ENCODE measurements at places on chromosomes 6 and 20.
A peak's percentile ranks its signal among the peaks of the same experiment; 100 is the strongest.

DNA sequence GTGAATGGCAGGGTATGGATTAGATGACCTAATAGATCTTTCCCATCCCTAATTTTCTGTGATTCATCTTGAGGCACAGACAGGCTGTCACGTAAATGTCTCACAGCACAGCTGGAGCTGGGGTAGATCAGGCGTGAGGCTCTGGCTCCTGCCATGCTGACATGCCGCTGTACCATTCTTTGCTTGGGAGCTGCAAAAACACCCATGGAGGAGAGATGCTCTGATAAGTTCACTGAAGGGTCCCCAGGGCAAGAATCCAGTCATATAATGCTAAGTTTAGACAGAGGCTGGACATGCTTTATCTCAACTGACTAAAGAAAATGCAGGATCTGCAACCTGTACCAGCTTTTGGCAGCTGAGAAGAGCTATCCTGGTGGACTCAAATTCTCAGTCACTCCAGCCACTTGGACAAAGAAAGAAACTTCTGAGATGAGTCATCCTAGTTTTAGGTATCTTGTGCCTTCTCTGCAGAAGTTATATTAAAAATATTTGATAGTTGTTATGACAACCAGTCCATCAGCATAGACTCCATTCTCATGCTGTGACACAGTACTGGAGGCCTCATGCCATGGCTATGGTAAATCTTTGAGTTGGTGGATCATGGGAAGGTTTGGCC is 185.1 kb upstream of the RAB32 start:
- no peak for DNase-seq

DNA sequence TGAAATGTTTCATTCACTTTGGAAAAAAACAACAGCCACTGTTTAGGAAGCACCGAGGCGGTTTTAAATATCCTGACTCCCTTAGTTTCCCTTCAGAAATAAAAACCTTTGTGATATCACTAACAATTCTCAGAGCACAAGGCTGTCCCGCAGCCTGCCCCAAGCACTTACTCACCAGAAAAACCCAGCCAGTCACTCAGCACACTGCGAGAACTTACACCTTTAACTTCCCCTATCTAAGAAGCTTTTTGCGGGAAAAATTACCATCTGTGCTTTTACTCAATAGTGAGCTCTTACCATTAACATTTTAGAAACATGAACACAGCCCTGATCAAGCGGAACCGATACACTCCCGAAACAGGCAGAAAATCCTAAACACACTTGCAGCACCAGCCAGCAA is 9.3 kb downstream of the ZBTB46 start:
- no peak for DNase-seq

DNA sequence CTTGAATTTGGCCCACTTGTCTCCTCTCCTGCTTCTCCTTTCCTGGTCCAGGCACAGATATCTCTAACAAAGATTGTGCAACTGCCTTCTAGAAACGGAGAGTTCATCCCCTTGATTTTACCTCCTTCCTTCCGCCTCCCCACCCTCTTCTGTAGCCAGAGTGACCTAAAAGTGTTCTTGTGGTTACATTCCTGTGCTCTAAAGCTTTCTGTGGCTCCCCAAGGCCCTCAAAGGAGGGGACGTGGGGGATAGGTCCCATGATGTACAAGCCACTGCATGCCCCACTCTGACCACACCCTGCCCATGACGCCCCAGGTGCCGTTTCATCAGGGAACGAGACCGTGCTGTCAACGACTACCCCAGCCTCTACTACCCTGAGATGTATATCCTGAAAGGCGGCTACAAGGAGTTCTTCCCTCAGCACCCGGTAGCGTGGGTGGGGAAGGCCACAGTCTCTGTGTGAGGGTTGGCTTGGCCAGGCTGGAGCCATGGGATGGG is 8.2 kb downstream of the CDC25B start:
- DNase-seq, result no peak

GRCh38 chr6:20416567-20417345 is 15.1 kb downstream of the E2F3 start:
- DNase-seq, result no peak

- no peak for DNase-seq
Measured at GRCh38 chr20:20593447-20594170, 118.8 kb downstream of the RALGAPA2 start.

GRCh38 chr20:40683221-40683893 is 5.7 kb downstream of the MAFB start:
- no peak for DNase-seq

- DNase-seq, result no peak
Measured at GRCh38 chr6:108673602-108674001, 112.9 kb downstream of the FOXO3 start.

DNA sequence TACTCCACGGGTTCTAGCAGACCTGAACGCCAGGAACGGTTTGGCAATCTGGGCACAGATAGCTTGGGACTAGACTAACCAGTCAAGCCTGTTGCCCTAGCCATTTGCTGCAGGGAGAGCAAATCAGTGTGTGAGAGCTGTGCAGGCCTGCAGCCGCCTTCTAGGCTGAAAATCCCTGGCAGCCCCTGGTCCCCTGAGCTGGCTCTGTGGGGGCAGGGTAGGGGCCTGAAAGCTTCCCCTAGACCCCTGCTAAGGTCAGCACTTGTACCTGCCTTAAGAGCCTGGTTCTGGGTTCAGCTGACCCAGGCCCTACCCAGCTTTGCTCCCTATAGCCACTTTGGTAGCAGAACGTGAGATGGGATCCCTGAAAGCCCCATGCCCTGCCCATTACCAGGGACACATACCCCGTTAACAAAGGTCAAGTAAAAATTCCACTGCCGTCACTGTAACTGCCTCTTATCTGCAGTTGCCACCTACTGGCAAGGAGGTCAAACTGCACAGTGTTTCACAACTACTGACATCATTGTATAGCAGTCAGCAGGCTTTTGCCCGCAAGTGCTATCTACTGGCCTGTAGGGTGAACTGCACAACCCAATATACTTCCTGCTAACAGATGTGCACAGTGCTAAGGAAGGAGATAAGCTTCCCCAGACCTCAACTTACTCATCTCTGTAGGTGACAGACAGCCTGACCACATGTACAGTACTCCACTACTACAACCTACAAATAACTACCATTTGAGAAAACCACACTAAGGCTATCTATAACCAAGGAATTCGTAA is 95.1 kb upstream of the OLIG3 start:
- peak; percentile 33 for DNase-seq

DNA sequence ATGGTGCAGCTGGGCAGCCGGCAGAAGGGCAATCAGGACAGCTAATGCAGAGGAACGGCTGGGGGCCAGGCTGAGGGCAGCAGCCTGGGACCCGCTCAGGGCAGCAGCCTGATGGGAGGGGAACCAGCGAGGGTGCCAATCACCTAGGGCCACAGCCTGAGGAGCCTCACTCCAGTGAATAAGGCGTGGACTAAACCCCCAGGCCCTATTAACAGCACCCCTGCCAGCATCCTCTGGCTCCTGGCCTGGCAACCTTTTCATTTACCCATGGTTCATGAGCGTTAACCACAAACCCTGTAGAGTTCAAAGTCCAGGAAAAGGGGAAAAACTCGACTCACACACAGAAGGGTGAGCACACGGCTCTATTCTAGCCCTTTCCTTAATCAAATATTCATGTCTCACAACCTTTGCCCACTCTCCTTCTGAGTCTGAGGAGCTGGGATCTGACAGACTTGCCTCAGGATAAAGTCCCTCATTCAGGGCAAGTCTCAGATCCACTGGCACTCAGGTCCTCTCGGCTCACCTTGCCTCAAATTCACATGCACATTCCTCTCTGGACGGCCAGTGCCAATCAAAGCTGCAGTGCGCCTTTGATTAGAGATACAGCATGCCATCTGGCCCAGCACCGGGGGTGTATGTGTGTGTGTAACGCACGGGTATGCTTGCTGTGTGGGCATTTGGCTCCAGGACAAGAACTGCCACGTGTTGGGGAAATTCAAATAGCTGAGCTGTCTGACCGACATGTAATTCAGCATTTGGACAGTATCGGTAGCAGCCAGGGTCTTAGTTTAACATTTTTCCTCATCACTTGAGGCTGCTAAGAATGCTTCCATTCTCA is 86.9 kb upstream of the TRAF3IP2 start:
- DNase-seq, result peak; percentile 12

All from naive thymus-derived CD4-positive, alpha-beta T cell (primary cell).